Vagina (tissue), 2 donors: ENCODE measurements at places on chromosomes 2 and 18. TPM values are rescaled to one million over a fixed set of nuclear protein-coding genes. Genes with fewer than 3 reads are reported as not detected.

The ABCG5 gene
- total RNA-seq: not detected

The SKA1 gene
- 0.74 TPM for total RNA-seq

The VWA3B gene
- not detected for total RNA-seq

The GKN1 gene
- total RNA-seq: not detected

The HSPE1 gene
- total RNA-seq: 39.0 TPM

The CXXC1 gene
- 78.6 TPM for total RNA-seq

The RAD51AP2 gene
- 0.25 TPM for total RNA-seq

The ALKAL2 gene
- 17.4 TPM for total RNA-seq
